ENCODE measurements at places on chromosomes 2 and 18.
A peak's percentile ranks its signal among the peaks of the same experiment; 100 is the strongest.

GRCh38 chr2:233371641-233372040, 17.3 kb downstream of the DGKD start:
- DNase-seq = no peak

- DNase-seq = no peak
These were observed 42.0 kb upstream of the EDAR start for GRCh38 chr2:109030870-109031475.

DNA sequence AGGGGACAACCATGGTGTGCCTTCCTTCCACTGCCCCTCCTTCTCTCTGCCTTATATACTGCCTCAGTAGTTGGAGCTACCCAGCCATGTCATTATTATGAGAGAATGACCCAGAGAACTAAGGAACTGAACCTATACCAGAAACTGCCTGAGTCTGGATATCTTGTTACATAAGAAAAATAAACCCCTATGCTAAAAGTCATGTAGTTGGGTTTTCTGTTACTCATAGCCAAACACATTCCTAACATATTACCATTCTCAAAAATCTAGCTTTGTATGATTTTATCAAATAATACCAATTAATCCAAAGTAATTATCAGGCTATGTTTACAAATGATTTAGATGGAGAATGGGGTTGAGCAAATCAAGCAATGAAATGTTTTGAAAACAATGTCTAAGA, 15.0 kb upstream of the KLF7 start:
- no peak for DNase-seq

DNA sequence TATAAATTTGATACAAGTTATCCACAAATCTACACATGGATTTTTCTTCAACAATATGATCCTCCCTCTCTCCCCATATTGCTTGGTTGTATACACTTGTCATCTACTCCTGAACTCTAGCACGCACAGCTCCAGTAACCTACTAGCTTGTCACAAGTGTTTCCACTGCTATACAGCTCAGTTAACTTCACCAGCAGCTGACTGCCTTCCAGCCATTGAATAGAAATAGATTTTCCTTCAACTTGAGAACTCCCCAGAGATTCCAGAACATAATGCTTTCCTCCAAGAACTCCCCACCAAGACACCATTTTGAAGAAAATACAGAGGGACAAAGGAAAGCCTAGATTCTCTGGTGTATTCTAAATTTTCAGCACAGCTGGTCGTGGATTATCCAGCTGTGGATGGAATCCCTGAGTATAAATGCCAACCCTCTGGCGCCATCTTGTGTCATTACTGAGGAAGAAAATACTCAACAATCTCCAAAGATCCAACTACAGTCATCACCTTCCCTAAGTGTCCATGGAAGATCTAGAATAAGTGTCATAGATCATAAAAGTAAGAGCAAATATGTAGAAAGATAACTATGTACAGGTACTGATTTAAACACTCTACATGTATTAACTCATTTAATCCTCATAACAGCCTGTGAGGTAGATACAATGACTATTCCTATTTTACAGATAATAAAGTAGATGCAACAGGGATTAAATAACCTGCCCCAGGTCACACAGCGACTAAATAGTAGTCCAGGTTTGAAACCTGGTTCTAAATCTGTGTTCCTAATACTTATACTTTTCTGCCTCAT, 156.7 kb downstream of the ARHGAP28 start:
- DNase-seq = peak; percentile 21

DNA sequence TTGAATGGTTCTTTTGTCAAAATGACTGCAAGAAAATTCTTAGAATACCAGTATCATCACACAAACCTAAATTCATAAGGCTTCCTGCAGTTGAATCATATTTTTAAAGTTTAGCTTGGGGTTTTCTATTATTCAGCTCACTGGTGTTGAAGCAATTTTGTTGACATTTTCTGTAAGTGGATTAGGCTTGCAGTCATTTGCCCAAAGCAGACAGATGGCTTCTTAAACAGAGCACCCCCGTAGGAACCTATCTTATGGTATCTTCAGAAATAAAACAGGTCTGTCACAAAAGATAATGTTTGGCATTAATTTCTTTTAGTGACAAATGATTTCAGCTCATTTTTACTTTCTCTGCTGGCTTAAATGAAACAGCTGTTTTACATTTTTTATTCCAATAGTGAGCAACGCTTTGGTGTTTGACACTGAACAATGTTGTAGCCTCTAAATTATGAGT, 331.1 kb downstream of the PLCL1 start:
- DNase-seq = no peak

DNA sequence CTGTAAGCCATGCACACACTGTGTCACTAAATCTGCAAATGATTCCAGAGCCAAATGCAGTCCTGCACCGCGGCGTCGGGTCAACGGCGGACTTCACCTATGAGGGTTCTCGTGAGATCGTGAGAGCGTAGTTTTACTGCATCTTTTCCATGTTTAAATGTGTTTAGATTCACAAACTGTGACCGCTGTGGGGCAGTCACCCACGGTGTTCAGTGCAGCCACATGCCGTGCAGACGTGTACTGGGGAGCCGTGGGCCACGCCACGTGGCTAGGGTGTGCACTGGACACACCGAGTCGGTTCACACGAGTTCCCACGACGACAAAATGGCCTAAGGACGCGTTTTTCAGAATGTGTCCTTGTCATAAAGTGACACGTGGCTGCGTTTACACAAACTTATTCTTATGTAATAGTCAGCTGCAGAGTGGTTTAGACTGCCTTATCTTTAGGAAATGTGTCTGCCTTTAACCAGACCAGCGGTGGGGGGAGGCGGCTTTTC, 34.1 kb downstream of the NFATC1 start:
- no peak for DNase-seq

- no peak for DNase-seq
These were observed 18.7 kb upstream of the COLEC12 start for GRCh38 chr18:519019-519879.

DNA sequence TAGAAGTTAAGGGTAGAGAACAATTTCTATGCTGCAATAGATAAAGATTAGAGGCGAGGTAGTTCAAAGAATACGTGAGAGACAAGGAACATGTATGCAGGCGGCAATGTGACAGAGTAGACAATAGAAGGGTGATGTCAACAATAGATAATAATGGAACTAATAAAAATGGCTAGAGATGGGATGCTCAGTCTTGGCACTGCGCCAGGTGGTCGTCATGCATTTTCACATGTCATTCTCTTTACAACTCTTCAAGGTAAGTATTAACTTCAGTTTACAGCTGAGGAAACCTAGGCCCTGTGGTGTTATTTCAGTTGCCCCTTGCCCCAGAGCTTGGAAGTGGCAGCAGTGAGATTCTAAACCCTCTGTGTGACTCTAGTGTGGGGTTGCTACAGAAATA, 890.7 kb upstream of the CELF4 start:
- DNase-seq = no peak

DNA sequence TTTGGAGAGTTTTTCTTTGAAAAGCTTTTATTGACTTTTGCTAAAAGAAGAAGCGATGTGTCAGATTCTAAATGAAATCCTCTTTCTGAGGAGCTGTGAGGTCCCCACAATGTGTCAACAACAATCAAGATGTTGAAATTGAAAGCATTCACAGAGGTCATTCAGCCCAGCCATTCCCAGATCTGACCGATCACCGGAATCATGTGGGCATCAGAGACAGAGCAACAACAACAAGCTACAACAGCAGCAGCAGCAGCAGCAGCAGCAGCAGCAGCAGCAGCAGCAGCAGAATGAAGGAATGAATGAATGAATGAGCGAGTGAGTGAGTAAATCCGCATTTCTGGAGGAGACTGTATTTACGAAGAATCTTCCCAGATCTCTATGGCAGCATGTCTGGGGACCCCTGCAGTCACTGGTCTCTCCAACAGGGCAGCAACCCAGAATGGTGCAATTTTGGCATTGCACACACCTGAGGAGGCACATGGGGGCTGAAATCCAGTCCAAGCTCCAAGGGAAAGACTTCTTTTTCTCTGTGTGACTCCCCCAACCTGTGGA, 299.0 kb downstream of the MYCN start:
- DNase-seq = no peak

- DNase-seq = no peak
These were observed 80.6 kb upstream of the DOCK10 start for GRCh38 chr2:225122583-225123486.

DNA sequence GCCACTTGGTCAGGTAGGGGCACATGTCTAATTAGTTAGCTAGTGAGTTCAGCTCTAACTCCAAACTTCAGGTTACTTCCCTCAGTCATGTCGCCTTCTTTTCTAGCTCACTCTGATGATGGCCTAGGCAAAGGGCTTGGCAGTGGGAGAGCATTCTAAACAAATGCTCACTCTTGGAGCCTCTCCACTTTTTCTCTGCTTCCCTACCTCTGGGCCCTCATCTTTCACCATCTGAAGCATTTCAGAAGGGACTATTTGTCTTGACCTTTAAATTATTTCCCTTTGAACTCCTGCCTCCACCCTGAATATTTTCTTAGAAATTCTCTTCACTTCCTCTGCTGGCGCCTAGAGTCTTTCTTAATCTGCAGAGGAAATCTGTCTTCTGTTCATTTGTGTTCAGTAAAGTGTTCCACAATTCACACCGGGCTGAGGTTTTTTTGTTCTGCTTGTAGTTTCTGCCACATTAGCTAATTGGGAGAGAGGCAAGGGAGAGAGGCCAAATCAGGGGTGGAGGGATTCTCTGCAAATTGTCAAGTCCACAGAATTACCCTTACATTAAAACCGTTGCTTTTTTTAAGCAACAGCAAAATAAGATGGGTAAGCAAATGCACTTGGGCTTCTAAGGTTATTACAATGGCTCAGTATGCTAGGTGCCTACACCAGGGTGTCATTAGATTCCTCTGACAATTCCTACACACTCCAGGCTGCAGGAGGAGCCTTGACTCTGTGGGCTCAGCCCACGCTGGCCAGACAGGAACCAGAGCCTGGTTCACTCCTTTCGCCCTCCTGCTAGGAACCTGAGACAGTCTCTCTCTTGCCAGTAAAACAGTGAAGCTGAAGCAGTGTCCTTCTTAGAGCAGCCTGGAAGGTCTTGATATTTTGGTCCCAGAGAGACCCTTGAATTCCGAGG, 5.5 kb downstream of the MSGN1 start:
- DNase-seq = no peak

- no peak for DNase-seq
These were observed 4.3 kb upstream of the NAGK start for GRCh38 chr2:71064110-71064611.

GRCh38 chr2:105929516-105929915, 184.8 kb downstream of the NCK2 start:
- no peak for DNase-seq

DNA sequence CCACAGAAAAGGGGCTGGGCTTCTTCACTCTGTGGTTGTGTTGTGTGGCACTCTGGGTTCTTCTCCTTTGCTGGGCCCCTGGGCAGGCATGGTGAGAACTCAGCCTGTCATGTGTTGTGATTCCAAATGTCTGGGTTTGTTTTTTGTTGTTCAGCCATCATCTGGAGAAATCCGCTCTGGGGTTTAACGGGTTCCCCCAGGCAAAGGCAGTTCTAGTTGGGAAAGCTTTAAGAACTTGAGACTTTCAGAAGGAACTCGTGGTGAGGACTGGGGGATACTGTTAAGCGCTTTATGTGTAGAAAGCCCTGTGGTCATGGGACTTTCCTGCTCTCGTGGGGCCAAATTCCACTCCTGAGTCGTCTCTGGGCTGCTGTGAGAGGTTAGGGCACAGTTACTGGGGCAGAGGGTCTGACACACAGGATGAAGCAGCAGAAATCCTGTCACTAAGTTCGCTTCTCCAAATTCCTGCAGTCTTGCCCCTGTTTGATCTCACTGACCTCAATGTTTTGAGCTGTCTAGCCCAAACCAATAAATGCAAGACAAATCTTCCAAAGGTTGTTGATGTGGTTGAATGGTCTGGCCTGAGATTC, 87.7 kb downstream of the RAPGEF4 start:
- DNase-seq = no peak

DNA sequence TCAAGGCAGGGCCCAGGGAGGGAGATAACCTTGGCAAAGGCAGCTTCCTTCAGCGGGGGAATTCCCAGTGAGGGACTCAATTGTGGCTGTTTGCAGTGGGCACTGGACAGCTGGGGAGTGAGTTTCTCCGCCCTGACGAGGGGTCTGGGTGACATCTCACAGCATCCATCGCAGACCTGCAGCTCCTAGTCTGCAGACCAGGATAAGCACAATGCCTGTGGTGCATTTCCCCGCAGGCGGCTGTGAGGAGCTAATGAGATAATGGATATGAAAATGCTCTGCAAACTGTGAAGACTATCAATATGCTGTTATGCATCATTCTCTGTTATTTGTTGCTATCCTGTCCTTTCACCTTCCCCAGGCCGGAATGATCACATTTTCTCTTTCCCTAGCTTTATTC, 30.0 kb upstream of the CYP1B1 start:
- DNase-seq = no peak

GRCh38 chr2:239298116-239298804, 102.6 kb downstream of the HDAC4 start:
- no peak for DNase-seq

GRCh38 chr2:144941743-144942488, 422.0 kb upstream of the ZEB2 start:
- no peak for DNase-seq

DNA sequence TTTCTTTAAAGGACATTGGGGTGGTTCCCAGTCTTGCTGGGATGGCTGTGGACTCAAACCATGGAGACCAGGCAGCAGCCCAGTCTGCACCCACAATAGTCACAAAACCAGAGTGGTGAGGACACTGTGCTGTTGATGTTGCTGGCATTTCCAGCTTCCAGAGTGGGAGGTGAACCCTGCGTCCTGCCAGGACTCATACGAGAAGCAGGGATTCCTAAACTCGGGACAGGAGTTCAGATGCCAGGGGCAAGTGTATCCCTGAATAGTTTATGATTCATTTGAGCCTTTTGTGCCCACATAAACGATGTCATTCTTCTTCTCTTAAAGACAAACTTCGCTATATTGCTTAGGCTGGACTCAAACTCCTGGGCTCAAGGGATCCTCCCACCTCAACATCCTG, 62.8 kb downstream of the TCF7L1 start:
- no peak for DNase-seq

- no peak for DNase-seq
These were observed 196.0 kb downstream of the CALCRL start for GRCh38 chr2:187252063-187252462.

Measured in NCI-H2171 (cell line).